Upper lobe of right lung (tissue), 1 donor: ENCODE measurements at places on chromosomes 2 and 18. TPM values are rescaled to one million over a fixed set of nuclear protein-coding genes. Genes with fewer than 3 reads are reported as not detected.

DNA sequence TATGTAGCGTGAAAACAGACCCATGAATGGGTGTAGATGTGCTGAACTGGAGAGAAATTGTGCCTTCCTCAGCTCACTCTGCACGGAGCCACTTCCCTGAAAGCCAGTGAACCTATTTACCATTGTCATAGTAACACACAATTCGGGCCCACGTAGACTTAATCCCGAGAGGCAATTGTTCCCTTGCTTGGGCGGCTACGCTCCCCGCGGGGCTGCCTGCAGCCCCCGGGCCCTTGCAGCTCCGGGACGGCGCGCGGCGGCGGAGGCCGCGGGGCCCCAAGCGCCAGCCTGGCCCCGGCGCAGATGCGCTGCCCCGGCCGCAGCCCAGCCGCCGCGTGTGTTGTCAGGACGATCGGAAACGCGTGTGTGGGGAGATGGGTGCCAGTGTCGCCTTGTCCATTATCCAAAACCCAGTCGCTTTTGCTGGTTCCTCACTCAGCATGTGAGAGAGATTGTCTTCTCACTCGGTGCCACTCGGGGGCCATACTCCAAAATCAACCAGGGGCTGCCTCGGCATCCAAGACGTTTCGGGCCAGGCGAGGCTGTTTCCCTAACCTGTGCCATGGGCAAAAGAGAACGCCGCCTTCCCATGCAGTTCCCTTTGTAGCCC, 17.9 kb upstream of the LRRTM1 start:
- DNase-seq, result no peak

DNA sequence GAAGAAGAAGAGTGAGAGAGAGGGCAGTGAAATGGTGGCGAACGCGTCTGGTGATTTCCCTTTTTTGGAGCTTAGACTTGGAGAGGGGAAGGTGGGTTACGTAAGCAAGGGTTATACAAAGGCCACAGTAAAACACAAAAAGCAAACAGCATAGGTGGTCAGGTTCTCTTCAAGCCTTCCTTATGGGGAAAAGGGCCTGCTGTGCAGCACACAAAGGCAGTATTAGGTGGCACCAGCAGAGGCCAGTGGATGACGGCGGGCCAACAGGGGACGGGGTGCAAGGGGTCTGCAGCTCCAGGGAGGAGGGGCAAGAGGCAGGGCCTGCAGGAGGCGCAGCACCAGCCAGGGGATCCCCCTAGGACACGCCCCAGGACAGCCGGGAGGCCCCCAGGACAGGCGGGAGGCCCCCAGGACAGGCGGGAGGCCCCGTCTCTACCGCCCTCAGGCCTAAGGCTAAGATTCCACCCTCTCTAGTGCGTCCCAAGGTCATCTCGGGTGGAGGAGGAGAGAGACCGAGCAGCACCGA, 32.6 kb upstream of the NPC1 start:
- peak; percentile 74 for DNase-seq

DNA sequence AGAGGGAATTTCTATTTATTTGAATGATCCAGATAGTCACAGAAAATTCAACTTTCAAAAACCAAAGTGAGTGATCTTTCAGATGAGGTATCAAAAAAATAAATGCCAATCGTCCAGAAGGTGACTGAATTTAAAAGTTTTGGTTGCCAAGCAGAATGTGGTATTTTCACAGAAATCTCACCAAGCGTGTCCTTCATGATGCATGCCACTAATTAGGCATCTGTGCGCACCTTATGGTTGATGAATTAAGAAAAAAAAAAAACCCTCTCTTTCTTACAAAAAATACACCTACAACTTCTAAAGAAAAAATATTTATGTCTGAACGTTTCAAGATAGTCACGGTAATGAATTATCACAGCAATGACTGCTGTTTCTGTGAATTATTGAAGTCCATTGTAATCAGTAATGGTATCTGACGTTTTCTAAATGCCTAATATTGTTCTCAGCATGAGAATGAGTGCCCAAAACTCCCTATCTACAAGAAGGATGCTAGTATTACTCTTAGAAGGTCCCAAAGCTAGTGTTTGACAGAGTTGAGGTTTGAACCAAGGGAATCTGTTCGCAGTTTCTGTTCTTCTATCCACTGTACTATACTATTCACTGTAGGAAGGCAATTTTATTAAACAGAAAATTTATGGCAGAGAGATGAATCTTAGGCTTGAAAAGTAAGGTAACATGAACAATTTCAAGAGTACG, 219.6 kb upstream of the NETO1 start:
- DNase-seq, result no peak

Gene RAB6D
- total RNA-seq, result not detected
